ENCODE measurements at places on chromosomes 5 and 9.

DNA sequence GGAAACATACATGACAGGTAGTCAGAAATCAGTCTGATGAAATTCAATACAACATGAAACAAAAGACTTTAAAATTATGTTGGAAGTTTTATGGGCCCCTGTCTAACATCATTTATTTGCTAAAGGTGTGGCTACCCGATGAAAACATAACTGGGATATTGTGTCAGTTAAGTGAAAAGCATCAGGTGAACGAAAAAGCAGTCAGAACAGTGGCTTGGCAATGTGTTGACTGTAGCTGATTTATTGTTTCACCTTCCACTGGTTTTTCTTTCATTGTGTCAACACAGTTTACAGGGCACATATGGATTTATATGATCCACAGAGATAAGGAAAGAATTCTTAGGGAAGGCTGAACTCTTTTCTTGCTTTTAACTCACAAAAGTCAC lies 429.6 kb upstream of the ZNF608 start:
- DNase-seq, result no peak

- DNase-seq, result no peak
Observed at GRCh38 chr9:134552349-134552990, 89.1 kb upstream of the COL5A1 start.

GRCh38 chr9:35718721-35719511 lies 13.1 kb downstream of the TLN1 start:
- no peak for DNase-seq

- no peak for DNase-seq
Observed at GRCh38 chr9:136270173-136270705, 24.6 kb upstream of the QSOX2 start.

DNA sequence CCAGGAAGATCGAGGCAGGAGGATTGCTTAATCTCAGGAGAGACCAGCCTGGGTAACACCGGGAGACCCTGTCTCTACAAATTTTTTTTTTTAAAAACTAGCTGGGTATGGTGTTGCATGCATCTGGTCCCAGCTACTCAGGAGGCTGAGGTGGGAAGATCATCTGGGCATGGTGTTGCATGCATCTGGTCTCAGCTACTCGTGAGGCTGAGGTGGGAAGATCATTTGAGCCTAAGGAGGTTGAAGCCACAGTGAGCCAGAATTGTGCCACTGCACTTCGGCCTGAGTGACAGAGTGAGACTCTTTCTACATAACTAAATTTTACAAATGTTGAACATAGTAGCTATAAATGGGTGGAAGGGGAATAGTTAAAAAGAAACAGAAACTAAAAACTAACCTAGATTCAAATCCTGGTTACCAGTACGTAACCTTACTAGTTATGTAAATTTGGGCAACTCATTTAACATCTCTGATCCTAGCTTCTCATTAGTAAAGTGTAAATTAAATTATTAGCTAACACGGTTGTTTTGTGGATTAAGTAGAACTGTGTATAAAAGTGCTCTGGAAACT lies 41.7 kb downstream of the TMEM161B start:
- DNase-seq, result no peak

DNA sequence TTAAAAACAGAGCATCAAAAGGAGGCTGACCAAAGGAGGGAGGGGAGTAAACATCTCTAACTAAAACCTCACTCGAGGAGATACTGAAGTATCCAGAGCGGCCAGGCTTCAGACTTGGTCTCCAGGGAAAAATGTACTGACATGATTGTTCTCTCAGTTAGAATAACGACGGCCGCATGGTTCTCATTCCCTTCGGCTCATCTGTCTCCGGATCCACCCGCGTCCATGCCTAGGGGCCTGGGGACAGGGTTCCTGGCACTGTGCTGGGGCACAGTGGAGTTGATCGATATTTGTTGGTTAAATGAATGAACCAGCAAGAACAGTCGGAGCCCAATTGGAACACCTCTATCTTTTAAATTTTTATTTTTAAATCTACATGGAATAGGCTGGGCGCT lies 167.1 kb upstream of the PHYKPL start:
- DNase-seq, result no peak

GRCh38 chr9:124293718-124294506 lies 36.2 kb downstream of the NEK6 start:
- no peak for DNase-seq

GRCh38 chr5:31854181-31855133 lies 215.5 kb downstream of the PDZD2 start:
- no peak for DNase-seq

DNA sequence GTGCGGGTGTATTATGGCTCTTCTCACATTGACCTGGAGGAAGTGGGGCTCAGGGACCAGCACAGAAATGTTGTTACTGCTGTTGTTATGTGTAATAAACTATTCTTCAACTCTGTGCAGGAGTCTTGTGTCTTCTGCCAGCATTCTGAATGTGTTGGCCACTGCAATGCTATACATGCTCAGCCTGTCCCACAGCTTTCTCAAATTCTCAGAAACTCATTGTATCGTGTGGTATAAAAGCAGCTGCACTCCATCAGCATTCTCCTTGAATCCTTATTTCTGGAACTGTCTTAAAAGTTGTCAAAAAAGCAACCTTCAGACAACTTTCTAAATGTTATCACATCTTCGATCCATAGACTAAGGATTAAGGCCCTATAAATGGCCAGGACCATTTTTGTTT lies 72.0 kb downstream of the ZNF474 start:
- DNase-seq, result no peak

DNA sequence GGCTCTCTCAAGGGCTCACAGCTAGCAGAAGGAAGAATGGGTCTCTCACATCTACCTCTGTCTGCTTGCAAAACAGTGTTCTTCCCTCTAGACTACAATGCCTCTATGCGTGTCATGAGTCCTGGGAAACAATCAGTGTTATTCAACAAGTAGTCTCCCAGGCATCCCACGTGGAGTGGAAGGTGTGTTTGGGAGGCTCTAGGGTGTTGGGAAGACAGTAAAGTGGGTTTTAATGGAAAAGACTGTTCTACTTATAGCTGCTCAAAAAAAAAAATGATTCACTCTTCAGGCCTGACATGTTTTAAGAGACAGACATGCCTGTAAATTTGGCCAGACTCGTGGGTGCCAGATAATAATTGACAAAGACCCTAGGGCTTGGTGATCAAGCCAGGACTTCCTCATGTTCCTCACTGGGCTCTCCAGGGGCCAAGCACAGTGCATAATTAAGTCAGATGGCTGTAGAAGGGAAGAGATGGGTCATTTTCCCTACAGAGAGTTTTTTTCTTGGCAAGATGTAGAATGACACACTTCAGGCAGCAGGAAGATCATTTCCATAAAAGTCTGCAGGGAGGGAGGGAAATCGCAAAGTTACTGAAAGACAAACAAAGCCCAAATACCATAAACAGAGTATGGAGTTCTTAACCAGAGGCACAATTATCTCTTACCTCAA lies 246.4 kb downstream of the ACTL7B start:
- no peak for DNase-seq

GRCh38 chr5:105501315-105501714 lies 1938.7 kb upstream of the NUDT12 start:
- DNase-seq, result no peak

- DNase-seq, result no peak
Observed at GRCh38 chr5:172913117-172913850, 45.9 kb upstream of the RPL26L1 start.

- no peak for DNase-seq
Observed at GRCh38 chr5:55680353-55680752, 31.8 kb downstream of the SLC38A9 start.

DNA sequence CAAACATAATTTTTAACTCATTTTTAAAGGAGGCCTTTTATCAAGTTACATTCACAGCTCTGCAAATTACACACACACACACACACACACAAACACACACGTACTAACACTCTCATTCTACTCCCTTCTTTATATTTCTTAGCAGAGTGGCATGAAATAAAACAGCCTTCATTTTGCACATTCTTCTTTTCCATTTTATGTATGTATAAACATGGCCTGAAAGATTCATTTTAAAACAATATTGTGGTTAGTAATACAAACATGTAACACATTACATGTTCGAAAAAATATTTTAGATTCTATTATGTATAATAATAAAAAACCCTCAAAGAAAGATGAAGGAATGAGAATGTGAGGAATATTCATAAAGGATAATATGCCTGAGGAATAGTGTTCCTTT lies 86.0 kb upstream of the ITGA2 start:
- DNase-seq, result no peak

DNA sequence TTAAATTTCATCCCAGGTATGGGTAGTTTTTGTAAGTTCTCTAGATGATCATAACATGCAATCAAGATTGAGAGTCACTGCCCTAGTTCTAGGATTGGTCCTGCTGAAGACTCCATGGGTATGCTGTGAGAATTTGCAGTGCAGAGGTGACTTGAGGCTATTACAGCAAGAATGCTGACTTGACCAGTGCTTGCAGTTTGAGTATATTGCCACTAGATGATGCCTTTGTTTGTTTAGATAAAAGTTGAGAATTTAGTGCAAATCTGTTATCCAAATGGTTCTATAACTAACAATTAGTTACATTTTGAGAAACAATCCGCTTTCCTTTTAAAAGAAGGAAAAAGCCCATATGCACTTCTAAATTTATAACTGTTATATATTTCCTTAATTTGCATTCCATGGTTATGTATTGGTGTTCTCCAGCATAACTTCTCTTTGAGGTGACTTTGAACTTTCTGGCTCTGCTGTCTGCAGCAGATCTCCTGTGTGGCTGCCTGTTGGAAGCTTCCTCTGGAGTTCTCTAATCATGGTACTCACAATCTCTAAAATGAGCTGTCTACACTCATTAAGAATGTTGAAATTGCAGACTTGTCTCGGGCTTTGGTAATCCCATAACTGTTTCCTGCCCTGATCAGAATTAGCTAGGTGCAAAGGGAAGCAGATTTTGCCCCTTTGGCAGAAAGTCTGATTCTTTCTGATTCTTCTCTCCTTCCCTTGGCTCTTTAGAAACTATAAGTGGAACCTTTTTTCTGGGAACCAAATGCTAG lies 24.9 kb downstream of the MELK start:
- no peak for DNase-seq

- DNase-seq, result no peak
Observed at GRCh38 chr5:152527358-152528052, 122.4 kb upstream of the NMUR2 start.

DNA sequence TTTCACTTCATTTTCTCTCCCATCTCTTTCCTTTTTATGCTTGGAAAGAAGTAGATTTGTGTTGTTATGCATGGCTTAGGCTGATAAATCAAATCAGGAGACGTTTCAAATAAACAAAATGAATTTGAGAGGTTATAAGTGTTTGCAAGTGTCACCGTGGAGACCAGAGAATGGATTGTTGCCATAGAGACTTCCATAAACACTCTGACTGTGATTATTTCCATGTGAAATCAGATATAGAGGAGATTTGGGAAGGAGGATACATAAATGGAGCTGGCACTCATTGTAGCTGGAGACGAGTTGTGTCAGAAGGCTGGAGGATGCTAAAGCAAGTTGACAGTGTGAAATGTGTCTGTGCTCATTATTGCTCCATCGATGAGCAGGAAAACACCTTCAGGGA lies 84.2 kb upstream of the PCSK1 start:
- no peak for DNase-seq

DNA sequence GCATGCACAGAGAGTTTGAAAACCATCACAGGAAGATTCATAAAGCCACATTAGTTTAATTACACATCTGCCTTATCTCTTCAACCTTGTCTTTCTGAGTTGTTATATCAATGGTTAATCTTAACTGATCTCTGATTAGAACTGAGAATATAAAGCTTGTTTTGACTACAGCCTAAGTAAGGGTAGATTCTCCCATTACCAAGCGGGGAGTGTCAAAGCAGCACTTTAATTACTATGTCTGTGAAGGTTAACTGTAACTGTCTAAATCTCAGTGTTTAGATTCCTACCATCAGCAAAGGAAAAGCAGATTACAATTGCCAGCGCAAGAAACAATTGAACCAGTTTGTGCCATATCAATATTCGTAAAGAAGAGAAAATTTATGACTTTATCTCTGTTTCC lies 348.7 kb downstream of the CDH12 start:
- DNase-seq, result no peak

- no peak for DNase-seq
Observed at GRCh38 chr5:156850206-156850751, at the start of gene PPP1R2B. Gene PPP1R2B (plus strand): TSS chr5:156850295. CDS start chr5:156850563, 268 bp downstream.

DNA sequence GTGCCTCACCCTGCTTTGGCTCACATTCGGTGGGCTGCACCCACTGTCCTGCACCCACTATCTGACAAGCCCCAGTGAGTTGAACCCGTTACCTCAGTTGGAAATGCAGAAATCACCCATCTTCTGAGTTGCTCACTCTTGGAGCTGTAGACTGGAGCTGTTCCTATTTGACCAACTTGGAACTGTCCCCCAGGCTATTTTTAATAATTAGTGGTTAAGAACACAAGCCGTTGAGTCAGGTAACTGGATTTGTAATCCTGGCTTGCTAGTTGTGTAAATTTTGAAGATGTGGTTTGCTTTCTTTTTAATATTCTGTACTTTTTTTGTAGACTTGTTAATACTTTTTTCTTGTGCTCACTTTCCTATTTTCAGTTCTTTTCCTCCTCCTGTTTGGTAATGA lies 81.2 kb downstream of the CNTLN start:
- no peak for DNase-seq

DNA sequence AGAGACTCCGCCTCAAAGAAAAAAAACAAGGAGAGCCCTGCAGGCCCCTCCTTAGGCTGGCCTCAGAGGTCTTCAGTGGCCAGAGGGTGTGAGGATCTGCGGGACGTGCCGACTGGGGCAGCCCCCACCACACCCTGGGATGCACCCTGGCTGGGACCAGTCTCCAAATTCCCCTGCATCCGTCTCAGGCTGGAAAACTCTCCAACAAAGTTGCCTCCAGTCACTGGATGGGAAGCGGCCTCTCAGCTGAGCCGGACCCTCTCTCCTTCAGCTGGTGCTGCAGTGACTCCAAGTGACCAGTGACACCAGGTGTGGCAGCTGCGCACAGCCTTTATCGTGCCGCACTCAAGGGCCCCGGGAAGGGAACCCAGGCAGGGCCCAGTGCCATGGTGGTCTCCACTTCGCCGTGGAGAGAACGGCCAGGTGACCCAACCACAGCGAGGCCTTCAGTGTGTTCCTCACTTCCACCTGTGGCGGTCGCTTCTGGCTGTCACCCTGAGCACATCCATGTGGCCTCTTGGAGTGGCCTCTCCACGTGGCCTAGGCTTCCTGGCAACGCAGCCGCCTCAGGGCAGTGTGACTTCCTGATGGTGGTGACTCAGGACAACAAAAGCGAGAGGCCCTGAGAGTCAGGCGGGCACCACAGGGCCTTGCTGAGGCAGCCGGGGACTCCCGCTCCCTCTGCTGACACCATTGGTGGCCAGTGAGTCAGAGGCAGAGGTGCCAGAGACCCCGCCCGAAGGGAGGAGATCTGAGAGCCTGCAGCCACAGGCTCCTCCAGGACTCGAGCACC lies 19.3 kb upstream of the CAMSAP1 start:
- peak; percentile 61 for DNase-seq

All from CD8-positive, alpha-beta T cell (primary cell).